ENCODE measurements at places on chromosomes 12 and 14.

DNA sequence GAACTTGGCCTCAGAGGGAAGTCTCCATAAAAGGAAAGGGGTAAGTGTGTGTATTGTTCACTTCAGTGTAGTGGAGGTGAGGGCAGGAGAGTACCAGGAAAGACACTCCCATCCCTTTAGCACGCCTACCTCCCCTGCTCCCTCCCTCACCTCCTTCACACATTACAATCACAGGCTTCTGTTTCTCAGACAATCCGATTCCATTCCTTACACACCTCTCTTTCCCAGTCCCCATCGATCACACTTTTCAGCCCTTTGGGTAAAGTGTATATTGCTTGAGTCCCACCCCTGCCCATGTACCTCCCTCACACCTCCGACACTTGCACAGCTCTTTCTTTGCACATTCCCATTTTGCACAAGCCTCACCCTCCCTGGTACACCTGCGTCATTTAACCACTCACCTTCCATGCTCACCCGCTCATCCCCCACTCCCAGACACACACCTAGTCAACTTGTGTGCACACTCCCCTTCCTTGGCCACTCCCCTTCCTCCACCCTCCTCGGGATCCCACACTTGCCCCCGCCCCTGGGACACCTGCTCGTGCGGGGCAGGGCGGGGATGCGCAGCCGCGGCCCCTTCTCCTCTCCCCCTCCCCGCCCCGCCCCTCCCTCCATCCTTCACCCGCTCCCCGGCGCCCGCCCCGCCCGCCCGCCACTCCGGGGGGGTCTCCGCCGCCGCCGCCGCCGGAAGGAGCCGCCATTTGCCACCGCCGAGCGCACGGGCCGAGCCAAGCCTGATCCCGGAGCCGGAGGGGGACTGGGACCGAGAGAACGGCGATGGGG, at the start of gene MARCHF9:
Gene MARCHF9 (plus strand): TSS at position 693 of the 783 bp plus-strand sequence. CDS start 426 bp downstream, outside the sequence.
- DNase-seq: peak; percentile 79

DNA sequence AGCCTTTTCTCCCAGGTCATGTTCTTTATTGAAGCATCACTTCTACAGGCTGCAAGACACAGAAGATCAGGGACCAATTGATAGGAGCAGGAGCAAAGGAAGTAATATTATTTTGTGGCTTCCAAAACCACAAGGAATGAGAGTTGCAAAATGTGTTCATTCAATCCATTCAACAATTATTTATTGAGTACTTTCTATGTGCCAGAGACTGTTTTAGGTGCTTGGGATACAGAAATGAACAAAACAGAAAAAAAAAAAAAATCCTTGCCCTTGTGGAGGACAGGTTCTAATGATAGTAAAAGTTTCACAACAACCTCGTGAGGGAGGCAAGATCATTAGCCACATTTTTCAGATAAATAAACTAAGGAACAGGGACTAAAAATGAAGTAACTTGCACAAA, 20.1 kb upstream of the DACT1 start:
- DNase-seq: no peak

GRCh38 chr12:46516933-46517578, 144.5 kb upstream of the SLC38A2 start:
- DNase-seq: no peak

GRCh38 chr12:53984901-53985691, at the start of gene HOXC10:
Gene HOXC10 (plus strand): TSS chr12:53985146. CDS start chr12:53985260, 114 bp downstream.
- no peak for DNase-seq

- DNase-seq: no peak
These were observed 85.6 kb downstream of the NAV3 start for GRCh38 chr12:77916276-77916675.

DNA sequence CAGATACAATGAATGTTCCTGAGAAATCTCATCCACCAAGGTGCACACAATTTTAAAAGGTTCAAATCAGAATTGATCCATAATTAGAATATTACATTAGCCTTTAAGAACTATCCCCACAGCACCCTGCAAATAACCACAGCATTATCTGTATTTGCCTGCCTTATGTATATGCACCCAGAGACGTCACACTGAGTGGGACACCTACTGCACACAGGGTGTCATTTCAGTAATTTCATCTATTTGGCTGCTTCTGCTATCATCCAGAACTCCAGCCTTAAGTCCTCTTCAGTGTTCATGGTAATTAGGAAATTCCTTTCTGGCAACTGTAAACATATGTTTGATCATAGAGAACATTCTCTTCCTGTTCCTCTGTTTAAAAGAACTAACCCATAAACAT, 298.4 kb downstream of the SYT1 start:
- DNase-seq: no peak

DNA sequence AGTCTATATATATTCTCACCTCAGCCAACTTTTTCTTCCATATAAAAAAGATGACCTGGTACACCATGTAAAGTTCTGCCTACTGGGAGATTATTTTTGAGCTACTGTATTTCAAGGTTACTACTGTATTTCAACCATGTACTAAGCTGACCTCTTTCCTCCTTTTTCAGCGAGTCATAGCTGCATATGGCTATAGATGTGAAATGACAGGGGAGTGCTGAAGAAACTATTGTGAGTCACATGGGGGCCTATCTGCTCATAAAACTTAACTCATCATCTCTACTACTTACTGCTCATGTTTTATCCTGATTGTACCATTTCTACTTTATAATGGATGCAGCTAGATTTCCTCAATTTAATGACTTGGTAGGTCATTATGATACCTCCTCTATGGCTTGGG, 571.4 kb upstream of the ATP2B1 start:
- DNase-seq: no peak

DNA sequence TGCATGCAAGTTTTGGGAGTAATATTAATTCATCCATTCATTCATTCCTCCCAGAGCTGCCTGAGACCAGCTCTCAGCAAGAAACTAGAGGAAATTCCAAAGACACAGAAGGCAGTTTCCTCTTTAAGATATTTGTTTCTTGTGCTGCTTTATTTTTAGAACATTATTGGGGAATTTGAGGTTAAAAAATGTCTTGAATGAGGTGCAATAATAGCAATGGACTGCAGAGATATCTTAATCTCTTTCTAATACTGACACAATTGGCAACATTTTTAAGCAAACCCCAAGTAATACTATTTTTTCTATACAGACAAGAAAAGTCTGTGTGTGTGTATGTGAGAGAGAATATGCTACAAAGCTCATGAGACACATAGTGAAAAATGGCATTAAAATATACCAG, 190.2 kb upstream of the USP15 start:
- no peak for DNase-seq

All from NCI-H526 treated with DMSO at 0.1 percent for 48 hours (cell line).